ENCODE measurements at places on chromosomes 6 and 20.

GRCh38 chr6:105164418-105164817 is 15.4 kb downstream of the POPDC3 start:
- no peak for DNase-seq

DNA sequence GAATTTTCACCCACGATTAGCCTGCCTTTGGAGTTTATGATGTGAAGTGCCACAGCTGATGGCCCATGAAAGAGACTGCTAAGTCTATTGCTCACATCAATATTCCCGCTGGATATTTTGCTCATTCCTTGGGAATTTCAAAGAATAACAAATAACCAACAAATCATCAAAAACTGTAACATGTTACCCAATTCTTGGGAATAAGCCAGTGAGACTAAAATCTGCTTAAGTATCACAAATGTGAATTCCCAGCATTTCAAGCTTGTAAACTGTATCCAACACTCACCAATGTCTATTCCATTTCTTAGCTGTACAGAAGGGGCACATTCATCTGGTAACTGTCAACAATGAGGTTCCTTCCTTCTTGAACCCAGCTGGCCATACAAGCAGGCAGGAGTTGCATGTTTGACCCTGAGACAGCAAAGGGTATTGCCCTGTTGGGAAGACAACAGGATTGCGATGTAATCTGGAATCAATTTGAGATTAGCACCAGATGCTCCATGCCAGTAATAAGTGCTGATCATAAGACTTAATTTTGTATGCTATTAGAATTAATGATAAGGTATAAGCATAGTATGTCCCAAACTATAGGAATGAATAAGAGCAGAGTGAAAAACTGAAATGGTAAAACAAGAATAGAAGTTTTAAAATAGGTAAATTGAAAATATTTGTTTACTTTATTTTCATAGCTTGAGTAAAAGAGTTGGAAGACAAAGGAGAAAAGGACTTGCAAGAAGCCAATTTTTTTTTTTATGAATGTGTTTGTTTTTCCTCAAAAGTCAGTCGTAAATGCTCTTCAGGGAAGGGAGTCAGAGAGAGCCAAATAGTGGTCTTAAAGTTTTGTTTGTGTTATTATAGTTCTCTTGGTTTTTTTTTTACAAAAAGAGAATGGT is 58.8 kb downstream of the RSPO3 start:
- no peak for DNase-seq

DNA sequence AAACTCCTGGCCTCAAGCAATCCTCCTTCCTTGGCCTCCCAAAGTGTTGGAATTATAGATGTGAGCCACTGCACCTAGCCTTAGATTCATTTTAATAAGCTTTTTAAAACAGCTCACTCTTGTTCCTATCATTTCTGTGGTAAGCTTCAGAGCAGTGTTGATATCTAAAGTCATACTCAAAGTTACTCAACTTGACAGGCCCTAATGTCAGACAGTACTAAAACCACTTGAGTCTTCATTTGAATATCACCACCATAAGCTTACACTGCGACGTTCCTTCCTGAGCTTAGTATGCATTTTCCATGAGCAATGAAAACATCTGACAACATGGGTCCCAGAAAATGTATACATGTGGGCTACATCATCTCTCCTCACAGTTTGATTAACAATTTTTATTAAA is 6.0 kb downstream of the FUCA2 start:
- DNase-seq, result no peak

DNA sequence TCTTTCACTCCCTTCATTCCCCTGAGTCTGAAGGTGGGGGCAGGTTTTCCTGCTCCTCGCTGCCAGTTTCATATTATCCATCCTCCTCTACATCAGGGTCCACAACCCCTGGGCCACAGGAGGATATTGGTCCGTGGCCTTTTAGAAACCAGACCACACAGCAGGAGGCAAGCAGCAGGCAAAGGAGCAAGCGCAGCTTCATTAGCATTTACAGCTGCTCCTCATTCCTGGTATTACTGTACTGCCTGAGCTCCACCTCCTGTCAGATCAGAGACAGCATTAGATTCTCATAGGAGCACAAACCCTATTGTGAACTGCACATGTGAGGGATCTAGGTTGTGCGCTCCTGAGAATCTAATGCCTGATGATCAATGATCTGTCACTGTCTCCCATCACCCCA is 380.3 kb downstream of the ARHGAP18 start:
- no peak for DNase-seq
